Karpas-422 (cell line): ENCODE measurements at places on chromosomes 1 and 21.

- no peaks in the 10 kb centered on the region for H3K27me3 ChIP-seq
- no peak overlapping the region for H3K4me3 ChIP-seq
- DNase-seq = peak; percentile 90
- no peaks in the 10 kb centered on the region for H3K36me3 ChIP-seq
These were observed 78.6 kb upstream of the SOD1 start for GRCh38 chr21:31580866-31581276.

DNA sequence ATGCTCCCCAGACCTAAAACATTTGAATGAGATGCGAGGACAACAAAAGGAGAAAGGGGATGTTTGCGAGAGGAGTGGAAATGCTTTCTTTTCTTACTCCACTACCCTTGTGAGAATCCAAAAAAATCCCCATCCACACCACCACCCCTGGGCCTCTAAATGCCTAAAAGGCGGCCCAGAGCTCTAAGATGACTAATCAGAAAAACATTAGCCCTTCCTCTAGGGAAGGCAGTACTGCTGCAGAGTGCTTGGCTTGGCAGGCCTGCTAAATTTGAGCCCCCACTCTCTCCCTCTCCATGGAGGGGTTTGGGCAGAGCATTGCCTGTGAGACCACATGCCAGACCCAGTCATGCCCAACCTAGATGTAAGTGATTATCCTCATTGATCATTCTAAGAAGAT, 347.9 kb downstream of the USH2A start:
- H3K36me3 ChIP-seq = no peaks in the 10 kb centered on the region
- no peaks in the 10 kb centered on the region for H3K27me3 ChIP-seq
- no peak for DNase-seq
- no peak overlapping the region for H3K27ac ChIP-seq

DNA sequence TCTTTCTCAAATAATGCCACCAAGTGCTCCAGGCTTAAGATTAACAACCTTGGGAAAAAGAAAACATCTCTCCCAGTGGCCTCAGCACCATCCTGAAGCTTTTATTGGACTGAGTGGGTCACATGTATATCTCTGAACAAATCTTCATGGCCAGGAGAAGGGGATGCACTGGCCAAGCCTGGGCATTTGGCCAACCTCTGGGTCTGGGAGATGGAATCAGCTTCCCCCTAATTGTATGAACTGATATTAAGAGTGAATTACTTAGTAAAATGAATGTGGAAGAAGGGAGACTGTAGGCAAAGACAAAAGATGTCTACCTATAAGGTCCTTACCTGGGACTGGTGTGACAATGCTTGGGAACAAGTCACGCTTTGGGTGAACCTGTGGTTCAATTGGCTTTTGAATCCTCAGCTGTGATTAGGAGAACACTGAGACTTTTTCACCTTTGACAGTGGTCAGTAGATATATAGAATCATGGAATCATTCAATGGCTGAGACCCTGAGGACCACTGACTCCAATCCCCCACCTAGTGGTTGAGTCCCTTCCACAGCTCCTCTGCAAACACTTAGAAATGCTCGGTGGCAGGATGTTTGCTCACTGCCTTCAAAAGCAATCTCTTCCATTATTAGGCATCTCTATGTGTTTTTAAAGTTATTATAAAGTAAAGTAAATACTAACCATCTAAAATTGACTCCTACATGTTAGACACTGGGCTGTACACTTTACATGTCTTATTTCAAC, 102.6 kb upstream of the ATP1A1 start:
- H3K27me3 ChIP-seq = no peaks in the 10 kb centered on the region
- H3K36me3 ChIP-seq = no peaks in the 10 kb centered on the region
- H3K4me1 ChIP-seq = peaks cover 20% of the 10 kb centered on the region
- H3K27ac ChIP-seq = no peak overlapping the region
- no peak overlapping the region for H3K4me3 ChIP-seq

DNA sequence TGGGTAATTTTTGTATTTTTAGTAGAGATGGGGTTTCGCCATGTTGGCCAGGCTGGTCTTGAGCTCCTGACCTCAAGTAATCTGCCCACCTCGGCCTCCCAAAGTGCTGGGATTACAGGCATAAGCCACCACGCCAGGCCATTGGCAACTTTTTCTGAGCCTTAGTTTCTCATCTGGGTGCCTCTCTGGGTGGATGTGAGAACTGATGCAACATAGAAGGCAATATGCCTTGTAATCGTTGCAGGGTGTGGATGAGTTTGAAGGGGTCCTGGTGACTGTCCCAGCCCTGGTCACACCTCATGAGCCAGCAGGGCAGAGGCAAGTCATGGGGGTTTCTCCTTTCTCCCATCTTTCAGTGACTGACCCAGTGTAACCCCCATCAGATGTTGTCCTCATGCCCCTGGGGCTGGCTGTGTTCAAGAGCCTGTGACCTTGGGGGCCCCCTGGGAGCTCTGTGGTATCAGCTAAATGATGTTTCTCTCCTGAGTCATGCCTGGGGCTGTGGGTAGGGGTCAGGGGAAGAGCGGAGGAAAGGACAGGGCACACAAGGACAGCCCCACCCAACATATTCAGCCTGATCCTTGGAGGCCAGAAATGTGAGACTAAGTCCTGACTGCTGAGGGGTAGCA, 3.6 kb downstream of the COL9A2 start:
- peaks cover 67% of the 10 kb centered on the region for H3K4me1 ChIP-seq
- H3K4me3 ChIP-seq = peak overlapping the region; percentile 36; the same call in 1 of the 2 replicates
- no peaks in the 10 kb centered on the region; the same call in 1 of the 2 replicates for H3K27me3 ChIP-seq
- DNase-seq = peak; percentile 82
- H3K36me3 ChIP-seq = no peaks in the 10 kb centered on the region
- no peak overlapping the region for H3K27ac ChIP-seq

GRCh38 chr1:147545133-147545532, 3.8 kb downstream of the BCL9 start:
- H3K27ac ChIP-seq = no peak overlapping the region
- peak; percentile 46 for DNase-seq
- peaks cover 7% of the 10 kb centered on the region for H3K4me1 ChIP-seq
- no peaks in the 10 kb centered on the region for H3K36me3 ChIP-seq

GRCh38 chr1:55310505-55310971, 95.4 kb upstream of the USP24 start:
- no peaks in the 10 kb centered on the region for H3K27me3 ChIP-seq
- no peak for DNase-seq
- H3K27ac ChIP-seq = no peak overlapping the region
- H3K4me3 ChIP-seq = no peak overlapping the region
- no peaks in the 10 kb centered on the region for H3K4me1 ChIP-seq
- H3K36me3 ChIP-seq = no peaks in the 10 kb centered on the region
